ENCODE measurements at places on chromosomes 1 and 21.

DNA sequence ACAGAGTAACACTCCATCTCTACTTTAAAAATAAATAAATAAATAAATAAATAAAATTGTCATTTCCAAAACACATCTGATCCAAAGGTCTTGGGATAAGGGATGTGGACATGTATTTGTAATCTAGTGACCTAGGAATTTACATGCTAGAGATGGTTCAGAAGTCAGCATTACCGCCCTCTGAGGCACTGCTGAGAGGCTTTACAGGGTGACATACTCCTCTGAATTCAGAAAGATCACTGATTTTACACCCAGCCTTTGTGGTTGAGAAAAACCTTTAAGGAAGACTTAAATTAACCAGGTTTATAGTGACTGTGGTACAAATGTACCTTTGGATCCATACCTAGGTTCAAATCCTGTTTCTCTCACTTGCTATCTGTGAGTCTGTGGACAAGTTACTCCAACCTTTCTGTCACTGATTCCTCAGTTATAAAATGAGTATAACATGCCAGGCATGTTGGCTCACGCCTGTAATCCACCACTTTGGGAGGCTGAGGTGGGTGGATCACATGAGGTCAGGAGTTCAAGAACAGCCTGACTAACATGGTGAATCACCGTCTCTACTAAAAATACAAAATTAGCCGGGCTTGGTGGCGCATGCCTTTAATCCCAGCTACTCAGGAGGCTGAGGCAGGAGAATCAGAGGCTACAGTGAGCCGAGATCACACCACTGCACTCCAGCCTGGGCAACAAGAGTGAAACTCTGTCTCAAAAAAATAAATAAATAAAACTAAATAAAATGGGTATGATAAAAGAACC, 20.1 kb downstream of the OSBPL9 start:
- no peak for DNase-seq

DNA sequence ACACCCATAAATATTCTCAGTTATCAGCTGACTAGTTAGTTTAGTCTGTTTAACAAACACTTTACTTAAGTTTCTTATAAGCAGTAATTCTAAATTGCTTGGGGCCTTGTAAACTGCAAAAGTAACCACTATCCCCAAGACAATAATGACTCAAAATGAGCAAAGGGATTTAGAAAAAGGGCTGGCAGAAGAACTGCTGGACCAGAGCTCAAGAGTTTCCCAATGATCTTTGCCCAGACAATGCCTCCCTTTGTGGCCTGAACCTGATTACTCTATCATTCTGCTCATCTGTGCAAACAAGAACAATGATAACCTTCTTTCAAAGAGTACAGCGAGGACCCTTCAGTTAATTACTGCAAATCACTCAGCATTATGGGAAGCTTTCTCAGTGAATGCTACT, 123.5 kb downstream of the TIAM1 start:
- peak; percentile 24 for DNase-seq

GRCh38 chr21:43817157-43818086, 28.0 kb downstream of the RRP1 start:
- DNase-seq = peak; percentile 83

DNA sequence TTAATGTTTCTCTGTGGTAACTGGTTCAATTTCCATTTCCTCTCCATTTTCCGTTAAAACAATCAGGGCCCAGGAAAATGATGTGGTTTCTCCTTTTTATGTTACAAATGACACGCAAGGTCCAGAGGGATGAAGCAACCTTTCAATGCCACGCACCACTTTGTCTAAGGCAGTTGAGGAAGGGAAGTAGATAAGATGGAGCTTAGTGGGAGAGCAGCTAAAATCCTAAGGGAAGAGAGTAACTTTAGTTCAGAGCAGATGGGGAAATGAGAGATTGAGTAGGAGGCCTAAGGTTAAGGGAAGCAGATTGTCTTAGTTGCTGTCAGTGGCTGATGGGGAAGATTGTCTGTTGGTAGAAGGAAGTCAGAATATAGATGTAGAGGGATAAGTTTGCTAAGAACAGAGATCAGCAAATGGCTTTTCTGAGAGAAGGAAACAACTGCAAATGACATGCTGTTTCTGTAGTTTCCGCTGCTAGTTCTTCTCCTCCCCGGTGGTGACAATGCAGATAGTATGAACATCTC, 660 bp downstream of the CD1C start:
- peak; percentile 8 for DNase-seq

DNA sequence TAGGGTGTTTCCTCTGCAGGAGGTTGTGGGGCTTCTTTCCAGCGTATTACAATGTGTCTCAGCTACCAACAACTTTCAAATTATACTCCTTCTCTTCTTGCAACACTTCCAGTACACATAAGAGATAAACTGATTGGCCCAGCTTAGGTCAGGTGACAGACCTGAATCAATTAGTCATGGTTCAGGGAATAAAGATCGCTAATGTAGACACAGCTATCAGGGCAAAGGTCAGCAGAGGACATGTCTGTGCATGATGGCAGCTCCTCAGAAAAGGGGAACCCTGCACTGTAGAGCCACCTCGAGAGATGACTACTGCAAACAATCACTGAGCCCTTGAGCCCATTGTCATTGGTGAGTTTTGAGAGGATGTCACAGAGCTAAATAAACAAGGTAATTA, 36.8 kb upstream of the PKN2 start:
- DNase-seq = peak; percentile 71

DNA sequence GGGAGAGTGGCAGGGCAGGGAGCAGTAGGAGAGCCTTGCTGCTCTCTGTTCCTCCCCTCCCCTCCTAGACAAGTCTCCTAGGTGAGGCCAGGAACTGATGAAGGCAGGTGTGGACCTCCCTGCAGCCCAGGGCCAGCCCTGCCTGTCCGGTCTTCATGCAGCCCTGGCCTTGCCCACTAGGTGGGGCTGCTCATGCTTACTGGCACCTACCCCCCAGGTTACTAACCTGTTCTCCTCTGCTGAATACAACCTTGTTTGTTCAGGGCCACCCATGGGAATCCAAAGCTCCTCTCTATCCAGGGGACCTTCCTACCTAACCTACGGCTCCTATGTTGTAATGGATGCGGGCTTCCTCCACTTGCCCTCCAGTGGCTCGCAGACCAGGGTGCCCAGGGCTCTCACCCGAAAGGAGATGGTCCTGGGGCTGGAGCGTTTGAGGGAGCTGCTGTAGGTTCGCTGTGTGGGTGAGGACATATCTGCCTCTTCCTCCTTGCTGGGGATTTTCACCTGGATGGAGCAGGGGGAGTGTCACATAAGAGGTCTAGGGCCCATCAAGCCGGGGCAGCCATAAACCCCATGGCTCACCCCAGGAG, 7.9 kb upstream of the TNNT2 start:
- DNase-seq = peak; percentile 32

DNA sequence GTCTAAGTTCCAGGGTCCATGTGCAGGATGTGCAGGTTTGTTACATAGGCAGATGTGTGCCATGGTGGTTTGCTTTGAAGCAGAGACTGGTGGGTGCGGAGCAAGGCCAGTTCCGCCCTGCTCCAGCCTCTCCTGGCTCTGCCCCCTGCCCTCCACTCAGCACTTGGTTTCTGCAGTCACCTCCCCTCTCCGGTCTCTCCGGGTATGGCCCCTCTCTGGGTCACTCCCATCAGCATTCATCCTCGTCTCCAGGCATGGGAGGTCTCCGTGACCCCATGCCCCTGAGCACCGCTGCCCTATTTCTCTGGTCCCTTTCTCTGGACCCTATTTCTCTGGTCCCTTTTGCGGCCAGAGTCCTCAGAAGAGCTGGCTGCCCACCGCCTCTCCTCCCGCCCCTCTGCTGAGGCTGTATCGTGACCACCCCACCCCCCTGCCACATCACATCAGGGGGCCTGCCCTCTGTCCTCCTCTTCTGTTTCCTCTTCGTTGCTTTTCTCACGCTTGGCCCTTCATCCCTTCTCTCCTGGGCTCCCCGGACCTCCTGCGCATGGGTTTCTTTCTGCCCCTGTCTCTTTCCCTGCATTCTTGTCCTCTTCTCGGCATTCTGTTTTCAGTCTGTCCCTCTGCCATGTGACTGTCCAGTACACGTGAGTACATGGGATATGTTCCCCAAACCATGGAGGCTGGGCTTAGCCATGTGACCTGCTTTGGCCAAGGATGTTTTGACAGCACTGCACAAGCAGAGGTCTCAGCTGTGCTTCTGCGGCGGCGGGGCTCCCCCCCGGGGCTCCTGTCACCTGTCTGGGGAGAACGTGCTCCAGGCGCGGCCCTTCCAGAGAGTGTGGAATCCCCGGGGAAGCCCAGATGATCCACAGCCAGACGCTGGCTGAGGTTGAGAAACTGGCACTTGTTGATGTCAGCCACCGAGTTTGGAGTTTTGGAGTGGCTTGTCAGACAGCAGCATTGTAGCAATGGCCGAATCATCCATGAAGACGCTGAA, 54.4 kb upstream of the C1orf174 start:
- no peak for DNase-seq

GRCh38 chr1:218165701-218166114, 119.4 kb upstream of the RRP15 start:
- no peak for DNase-seq

DNA sequence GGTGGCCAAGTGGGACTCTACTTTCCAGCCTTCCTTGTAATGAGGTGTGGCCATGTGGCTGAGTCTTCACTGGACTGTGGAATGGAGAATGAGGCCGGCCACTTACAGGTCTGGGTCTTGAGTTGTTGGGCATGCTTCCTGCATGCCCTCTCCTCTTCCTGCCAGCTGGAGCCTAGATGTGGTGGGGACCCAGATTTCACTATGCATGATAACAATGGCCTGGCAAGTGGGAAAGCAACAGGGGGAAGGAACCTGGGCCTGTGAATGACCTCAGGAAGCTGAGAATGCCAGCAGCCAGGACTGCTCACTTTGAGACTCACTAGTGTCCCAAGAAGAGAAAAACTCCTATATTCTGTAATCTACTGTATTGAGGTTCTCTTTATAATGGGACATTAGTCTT, 8.5 kb upstream of the SLC26A9 start:
- no peak for DNase-seq

DNA sequence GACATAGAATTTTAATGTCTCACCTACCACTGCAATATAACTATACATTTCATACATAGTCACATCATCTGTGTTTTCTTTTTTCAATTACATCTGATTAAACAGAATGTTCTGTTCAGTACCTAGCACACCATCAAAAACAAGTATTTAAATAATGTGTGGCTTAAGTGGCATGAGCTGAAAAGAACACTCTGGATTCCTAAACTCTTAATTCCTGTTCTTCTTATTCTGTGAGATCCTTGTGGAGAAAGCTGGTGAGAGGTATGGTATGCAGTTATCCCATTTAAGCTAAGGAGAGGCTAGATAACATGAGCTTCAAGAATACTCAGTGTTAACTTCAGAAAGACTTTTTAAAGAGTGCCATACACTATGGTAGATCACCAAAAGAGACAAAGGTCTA, 5.5 kb downstream of the TP53BP2 start:
- no peak for DNase-seq

DNA sequence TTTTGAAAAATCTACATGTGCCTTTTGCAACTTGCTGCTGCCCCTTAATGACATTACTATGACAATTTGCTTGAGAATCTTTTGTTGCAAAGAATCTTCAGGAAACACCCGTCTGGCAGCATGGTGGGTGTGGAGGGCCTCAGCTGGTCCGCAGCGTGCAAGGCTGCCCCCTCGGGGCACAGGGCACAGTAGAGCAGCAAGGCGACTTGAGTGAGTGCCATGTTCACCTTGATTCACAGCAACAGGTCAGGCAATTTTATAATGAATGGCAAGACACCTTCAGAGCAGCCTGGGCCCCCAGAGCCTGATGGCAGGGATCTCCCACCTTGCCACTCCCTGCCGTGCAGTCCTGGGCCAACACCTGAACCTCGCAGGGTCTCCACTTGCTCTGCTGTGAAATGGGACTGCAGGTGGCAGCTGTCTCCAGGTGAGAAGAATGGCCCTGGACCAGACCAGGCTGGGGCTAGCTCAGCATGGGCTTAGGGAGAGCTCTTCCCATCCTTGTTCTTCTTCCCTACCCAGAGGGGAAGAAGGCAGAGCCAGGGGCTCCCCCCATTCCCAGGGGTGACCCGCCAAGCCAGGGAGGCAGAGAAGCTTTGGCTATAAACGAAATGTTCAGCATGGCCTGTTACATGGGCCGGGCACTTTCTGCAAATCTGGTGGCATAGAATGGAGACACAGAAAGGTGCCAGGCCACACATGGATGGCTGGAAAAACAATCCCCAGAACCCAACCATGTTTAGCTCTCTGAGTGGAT, 34.5 kb upstream of the ACTRT2 start:
- no peak for DNase-seq

GRCh38 chr1:62401034-62401760, 35.7 kb upstream of the USP1 start:
- DNase-seq = no peak

DNA sequence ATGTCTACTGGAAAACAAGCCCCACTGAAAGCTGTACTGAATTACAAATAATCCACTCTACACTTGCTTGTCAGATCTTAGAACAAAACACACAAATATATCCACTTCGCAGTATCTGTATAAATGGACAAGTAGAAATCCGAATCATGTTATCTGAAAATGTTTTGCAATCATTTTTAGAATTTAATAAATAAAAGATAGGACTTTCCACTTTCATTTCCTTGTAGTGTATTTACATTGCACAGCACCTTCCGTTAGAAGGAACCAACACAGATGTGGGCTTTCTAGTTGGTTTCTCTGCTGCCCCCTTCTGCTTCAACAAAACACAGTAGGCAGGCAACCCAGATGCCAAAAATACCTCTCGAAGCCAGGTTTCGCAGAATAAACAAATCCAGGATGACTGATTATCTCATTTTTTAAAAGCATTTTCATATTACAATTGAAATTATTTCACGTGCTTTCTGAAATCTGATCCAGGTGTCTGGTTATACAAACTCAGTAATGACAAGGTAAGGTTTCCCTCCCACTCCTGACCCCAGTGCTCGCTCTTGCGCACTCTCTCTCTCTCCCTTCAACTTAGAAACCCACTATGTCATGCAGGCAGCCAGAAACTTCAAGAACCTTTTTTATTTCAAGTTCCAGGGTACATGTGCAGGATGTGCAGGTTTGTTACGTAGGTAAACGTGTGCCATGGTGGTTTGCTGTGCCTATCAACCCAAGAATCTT, 389.9 kb downstream of the SMYD3 start:
- peak; percentile 74 for DNase-seq

- DNase-seq = peak; percentile 82
These were observed 552 bp upstream of the GPR157 start for GRCh38 chr1:9129266-9130041.

DNA sequence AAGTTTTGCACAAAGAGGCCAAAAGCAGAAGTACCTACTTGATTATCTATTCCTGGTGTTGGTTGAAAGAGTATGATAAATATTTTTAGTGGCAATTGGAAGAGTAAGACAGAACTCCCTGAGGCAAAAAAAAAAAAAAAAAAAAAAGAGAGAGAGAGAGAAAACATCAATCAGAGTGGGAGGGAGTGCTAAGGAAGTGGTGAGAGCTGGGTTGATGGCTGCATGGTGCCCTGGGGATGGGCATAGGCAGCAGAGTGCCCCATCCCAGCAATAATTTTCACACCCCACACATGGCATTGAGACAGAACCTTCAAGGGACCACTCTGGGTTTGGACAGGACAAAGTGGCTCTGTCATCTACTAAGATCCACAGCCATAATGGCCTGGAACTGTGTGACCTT, 59.4 kb upstream of the FAM20B start:
- peak; percentile 21 for DNase-seq

GRCh38 chr1:115458426-115459114, 120.5 kb upstream of the NGF start:
- DNase-seq = no peak

Data from NB4 (cell line).